ENCODE measurements at places on chromosomes 13 and 19. TPM values are rescaled to one million over a fixed set of nuclear protein-coding genes. Genes with fewer than 3 reads are reported as not detected.

Gene ZNF99
- 0.47 TPM for polyA plus RNA-seq

Gene SOX21
- 0.47 TPM for polyA plus RNA-seq

Gene CBY2
- not detected for polyA plus RNA-seq

Gene ANKLE1
- polyA plus RNA-seq, result 1.7 TPM

DNA sequence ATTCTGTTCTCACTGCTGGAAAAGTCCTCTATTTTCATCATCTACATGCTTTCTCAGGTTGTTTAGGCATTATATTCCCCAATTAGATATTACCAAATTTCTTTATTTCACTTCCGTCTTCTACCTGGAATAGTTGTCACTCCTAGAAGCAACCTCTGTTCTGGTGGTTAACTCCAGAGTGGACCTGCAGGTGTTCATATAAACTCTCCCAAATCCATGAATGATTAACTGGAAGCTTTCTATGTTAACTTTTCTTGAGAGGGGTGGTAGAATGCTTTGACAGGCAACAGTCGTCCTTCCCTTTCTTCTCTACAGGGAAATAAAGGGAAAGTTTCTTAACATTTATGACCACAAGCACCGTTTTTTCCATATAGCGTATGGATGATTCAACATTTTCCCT is 48.4 kb upstream of the UFM1 start:
- DNase-seq, result no peak

GRCh38 chr13:92044351-92044750 is 645.9 kb downstream of the GPC5 start:
- no peak for DNase-seq

- no peak for DNase-seq
Observed at GRCh38 chr19:29858000-29858596, 46.3 kb downstream of the CCNE1 start.

- peak; percentile 38 for DNase-seq
Observed at GRCh38 chr13:95624020-95624419, 20.5 kb downstream of the DZIP1 start.

- no peak for DNase-seq
Observed at GRCh38 chr13:84031120-84031519, 148.8 kb upstream of the SLITRK1 start.

DNA sequence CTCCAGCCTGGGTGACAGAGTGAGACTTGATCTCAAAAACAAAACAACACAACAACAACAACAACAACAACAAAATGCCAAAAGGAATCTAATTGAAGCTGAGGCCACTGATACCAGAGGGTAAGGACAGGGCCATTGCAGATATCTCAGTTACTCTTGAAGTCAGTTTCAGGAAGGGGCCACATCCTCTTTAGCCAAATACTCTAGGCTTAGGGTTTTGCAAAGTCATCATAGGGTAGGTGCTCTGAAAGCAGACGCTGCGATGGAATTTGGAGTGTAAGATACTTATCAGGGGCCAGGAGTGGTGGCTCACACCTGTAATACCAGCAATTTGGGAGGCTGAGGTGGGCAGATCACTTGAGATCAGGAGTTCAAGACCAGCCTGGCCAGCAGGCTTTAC is 46.6 kb upstream of the UBAC2 start:
- no peak for DNase-seq

DNA sequence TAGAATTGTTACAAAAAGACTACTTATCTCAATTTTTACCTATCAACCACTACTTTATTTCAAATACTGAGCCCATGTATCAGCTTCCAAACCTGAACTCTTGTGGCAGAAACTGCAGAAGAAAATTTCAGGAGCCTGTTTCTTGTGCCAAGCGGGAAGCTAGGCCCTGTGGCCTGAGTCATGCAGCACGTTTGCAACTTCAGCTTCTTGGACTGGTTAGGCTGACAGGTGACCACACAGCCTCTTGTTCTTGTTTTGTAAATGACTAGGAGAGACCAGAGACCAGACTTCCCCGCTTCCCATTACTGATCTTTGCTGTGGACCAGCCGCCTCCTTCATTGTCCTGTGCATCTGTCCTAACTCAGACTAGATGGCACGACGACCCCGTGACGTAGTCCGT is 3.4 kb upstream of the LAMP1 start:
- no peak for DNase-seq

DNA sequence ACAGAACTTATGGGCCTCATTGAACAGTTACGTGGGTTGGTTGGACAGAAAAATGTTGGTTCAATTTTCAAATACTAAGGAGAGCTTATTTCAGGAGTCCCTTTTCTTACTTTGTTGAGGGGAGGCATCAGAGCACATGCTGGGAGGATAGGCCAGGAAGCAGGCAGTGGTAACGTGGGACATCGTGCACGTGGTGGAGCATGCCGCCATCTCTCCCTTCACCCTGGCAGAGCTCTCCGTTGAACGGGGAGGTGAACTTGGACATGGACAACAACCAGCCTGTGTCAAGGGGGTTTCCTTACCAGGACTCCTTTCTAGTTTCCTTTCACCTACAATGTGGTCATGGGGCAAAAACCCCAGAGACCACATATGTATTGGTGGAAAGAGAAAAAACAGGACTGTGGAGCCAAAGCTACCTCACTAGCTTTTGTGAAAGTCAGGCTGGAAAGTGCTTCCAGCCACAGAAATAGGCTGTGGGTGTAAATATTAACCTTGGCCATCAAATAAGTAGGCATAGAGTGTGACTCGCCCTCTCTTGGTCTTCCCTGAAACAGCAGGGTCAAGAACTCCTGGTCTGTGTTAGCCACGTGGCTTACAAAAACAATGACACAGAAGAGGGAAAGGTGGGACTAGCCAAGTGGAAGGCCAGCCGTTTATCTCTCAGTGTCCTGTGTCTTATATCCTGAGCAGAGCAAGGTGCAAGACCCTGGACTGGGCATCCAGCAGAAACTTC is 14.4 kb downstream of the MICOS13 start:
- DNase-seq, result no peak

Data from right lung (tissue), 10 donors.